ENCODE measurements at places on chromosomes 7 and 10. TPM values are rescaled to one million over a fixed set of nuclear protein-coding genes. Genes with fewer than 3 reads are reported as not detected.

Gene PNLIPRP3
- not detected for total RNA-seq

Gene SH2B2
- total RNA-seq = 40.4 TPM

Gene ZNF853
- total RNA-seq = 21.6 TPM

DNA sequence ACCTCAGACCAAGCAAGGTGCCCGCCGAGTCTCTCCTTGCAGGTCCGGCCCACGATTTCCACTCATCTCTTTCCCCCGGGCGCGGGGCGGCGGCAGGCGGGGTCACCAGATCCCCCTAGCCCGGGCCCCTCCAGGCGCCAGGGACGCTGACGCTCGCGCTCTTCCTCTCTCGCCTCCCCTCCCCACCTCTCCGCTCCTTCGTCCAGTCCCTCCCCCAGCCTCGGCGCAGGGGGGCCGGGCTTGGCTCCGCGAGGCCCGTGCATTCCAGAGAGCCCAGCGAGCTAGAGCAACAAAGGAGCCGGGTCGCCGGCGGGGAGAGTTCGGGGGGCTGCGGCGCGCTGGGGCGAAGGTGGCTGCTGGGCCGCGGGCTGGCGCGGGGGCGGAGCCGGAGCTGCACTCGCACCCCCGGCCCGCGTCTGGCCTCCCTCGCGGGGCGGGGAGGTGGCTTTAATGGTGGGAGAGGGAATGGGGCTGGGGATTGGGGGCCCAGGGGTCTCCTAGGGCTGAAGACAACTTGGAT, at the start of gene SMO:
TSS of gene SMO (plus strand) at position 262 of the 520 bp plus-strand sequence. CDS start 519 bp downstream, outside the sequence.
- H3K27ac ChIP-seq = no peak within 1 kb of the TSS
- H3K4me1 ChIP-seq = peaks cover 13% of the 10 kb centered on the region
- peak within 1 kb of the TSS; percentile 82 for H3K4me3 ChIP-seq
- no peaks in the 10 kb centered on the region for H3K27me3 ChIP-seq
- no peaks in the 10 kb centered on the region for H3K36me3 ChIP-seq

GRCh38 chr7:48298779-48299178, 127.5 kb downstream of the ABCA13 start:
- H3K36me3 ChIP-seq = no peaks in the 10 kb centered on the region
- H3K27ac ChIP-seq = no peak overlapping the region
- no peaks in the 10 kb centered on the region for H3K4me1 ChIP-seq
- no peak overlapping the region for H3K4me3 ChIP-seq
- no peaks in the 10 kb centered on the region for H3K27me3 ChIP-seq
- no peak for DNase-seq

DNA sequence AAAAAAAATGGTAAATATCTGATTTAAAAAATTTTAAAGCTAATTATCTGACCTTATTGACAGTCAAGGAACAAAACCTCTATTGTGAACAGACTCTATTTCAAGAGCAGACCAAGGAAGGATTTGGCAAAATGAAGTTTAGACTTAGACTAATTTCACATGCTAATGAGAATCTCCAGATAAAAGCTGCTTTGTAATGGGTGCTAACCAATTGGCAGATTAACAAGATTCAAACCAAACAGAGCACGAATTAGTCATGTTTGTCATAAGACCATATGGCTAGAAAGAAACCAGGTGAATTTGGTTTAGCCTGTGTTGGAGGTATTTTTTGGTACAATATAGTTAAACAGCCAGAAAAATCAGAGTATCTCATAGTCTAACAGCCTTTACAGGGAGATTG, 429.1 kb upstream of the NFE2L3 start:
- no peak overlapping the region for H3K27ac ChIP-seq
- no peak for DNase-seq
- peaks cover 14% of the 10 kb centered on the region for H3K4me1 ChIP-seq
- no peaks in the 10 kb centered on the region for H3K36me3 ChIP-seq
- H3K4me3 ChIP-seq = no peak overlapping the region
- no peaks in the 10 kb centered on the region for H3K27me3 ChIP-seq

DNA sequence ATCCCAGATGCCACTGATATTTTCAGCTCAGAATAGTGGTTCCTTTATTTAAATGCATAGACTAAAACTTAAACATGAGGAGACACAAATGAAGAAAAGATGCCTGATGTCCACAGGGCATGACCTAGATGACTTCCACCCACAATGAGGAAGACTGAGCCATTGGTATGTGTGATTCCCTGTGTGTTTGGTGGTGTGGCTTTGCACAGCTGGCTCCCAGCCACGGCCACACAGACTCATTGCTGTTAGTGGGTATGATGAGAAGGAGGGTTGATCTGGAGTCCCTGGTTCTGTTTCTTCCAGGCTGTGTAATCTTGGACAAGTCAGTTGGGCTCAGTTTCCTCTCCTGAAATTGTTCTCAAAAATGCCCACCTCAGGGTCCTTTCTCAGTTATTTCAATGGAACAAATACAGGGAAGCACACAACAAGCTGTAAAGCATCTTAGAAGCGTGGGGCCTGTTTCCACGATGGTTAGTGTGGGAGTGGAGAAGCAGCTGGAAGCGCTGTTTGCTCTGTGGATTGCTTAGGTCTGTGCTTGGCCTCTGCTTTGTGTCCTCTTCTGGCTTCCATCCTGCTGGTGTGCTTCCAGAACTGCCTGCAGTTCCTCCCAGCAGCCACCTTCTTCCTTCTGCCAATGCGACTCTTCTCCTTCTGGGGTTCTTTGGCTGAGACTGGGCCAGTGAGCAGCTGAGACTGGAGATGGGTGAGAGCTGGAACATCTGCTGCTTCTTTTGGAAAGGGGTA, 303.7 kb downstream of the BMPER start:
- DNase-seq = peak; percentile 45
- no peaks in the 10 kb centered on the region for H3K36me3 ChIP-seq
- peaks cover 9% of the 10 kb centered on the region for H3K4me1 ChIP-seq

DNA sequence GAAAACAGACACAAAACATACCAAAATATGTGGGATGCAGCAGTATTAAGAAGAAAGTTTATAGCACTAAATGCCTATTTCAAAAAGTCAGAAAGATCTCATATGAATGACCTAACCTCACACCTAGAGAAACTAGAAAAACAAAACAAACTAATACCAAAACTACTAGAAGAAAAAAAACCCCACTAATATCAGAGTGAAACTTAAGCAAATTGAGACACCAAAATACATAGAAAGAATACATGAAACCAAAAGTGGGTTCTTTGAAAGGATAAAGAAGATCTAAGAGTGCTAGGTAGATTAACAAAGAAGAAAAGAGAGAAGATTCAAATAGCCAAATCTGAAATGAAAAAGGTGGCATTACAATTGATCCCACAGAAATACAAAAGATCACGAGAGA, 494.1 kb downstream of the SH2D4B start:
- H3K4me1 ChIP-seq = no peaks in the 10 kb centered on the region
- H3K36me3 ChIP-seq = no peaks in the 10 kb centered on the region
- no peaks in the 10 kb centered on the region for H3K27me3 ChIP-seq
- no peak overlapping the region for H3K27ac ChIP-seq
- no peak overlapping the region for H3K4me3 ChIP-seq

DNA sequence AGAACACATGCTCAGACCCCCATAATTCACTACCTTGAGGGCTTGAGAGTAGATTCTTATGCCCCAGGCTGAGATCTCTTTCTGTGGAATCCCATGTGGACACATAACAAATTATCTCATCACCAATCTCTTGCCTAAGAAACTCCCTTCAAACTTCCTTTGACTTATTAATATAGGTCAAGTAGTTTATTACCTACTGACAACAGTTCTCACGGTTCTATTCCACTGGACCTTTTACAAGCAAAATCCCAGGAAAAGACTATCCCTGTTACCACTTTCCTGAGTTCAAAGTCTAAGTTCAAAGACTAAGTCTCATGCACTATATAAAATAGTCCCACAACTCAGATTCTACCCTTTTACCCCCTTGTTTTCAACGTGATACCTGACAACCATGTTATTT, 754.7 kb downstream of the SUGCT start:
- no peaks in the 10 kb centered on the region for H3K36me3 ChIP-seq
- DNase-seq = no peak
- no peak overlapping the region for H3K4me3 ChIP-seq
- no peaks in the 10 kb centered on the region for H3K4me1 ChIP-seq
- no peaks in the 10 kb centered on the region for H3K27me3 ChIP-seq

DNA sequence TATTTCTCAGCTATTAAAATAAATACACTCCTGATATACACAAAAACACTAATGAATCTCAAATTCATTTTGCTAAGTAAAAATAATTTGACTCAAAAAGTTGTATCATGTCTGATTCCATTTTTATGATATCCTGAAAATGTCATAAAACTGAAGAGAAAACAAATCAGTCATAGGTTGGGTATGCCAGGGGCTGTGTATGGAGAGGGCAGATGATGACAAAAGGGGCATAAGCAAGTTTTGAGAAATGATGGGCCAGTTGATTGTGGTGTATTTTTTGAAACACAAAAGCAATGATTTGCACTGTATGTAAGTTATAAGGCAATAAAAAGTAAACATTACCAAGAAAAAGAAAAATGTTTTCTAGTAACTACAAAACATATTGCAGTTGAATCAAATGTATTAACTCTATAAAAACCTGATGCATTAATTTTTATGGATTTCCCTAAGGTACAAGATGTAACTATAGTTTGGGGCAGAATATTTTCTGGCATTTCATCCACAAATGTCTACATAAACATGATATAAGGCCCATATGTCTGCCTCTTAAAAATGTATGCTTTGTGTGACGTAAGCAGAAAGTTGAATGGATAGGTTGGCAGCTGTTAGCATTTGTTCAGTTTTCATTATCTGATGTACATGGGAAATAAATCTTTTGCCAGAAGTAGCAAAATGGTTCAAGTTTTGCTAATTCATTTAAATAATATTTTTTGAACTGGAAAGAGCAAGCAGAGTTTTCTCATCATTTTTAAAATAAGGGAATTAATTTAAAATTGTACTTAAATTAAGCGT, 35.1 kb upstream of the ING3 start:
- H3K4me1 ChIP-seq = no peaks in the 10 kb centered on the region
- no peak for DNase-seq

DNA sequence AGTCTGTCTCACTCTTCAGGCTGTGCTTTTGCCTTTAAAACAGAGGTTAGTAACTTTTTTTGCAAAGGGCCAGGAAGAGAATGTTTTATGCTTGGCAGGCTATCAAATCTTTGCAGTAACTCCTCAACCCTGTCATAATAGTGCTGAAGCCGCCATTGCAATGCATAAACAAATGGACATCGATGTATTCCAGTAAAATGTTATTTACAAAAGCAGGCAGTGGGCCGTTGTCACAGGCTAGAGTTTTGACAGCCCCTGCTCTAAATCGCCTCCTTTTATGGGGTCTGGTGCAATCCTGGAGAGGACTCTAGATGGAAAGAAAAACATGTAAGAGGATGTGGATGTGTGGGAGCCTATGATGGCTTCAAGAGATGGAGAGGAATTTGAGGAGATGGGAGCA, 568.3 kb downstream of the TYW1 start:
- H3K36me3 ChIP-seq = no peaks in the 10 kb centered on the region
- no peaks in the 10 kb centered on the region for H3K27me3 ChIP-seq
- H3K27ac ChIP-seq = no peak overlapping the region
- no peak overlapping the region for H3K4me3 ChIP-seq

DNA sequence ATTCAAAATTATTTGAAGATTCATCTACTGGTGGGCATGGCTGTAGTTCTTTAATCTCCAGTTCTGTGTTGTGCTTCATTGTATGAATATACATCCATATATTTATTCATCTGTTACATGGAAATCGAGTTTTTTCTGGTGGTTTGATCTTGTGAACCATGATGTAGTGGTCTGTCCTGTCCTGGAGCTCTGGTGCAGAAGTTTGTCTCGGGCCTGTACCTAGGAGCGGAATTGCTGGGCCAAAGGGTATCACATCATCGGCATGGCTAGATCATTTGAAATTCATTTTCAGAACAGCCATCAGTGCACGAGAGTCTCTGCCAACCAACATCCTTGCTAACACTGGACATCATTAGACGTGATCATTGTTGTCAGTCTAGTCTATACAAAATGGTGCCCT, 107.0 kb downstream of the ELFN1 start:
- no peak overlapping the region for H3K27ac ChIP-seq
- peaks cover 8% of the 10 kb centered on the region for H3K27me3 ChIP-seq
- H3K36me3 ChIP-seq = no peaks in the 10 kb centered on the region
- no peak for DNase-seq
- no peak overlapping the region for H3K4me3 ChIP-seq

DNA sequence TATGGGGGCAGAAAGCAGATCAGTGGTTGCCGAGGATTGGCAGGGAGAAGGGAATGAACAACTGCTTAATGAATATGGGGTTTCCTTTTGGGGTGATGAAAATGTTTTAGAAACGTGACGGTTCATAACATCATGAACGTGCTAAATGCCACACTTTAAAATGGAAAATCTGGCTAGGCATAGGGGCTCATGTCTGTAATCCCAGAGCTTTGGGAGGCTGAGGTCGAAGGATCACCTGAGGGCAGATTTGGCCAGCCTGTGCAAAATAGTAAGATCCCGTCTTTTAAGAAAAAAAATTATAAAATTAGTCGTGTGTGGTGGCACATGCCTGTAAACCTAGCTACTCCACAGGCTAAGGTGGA, 3.1 kb downstream of the FAM3C start:
- peaks cover 11% of the 10 kb centered on the region for H3K4me1 ChIP-seq
- no peaks in the 10 kb centered on the region for H3K27me3 ChIP-seq
- H3K36me3 ChIP-seq = no peaks in the 10 kb centered on the region
- DNase-seq = no peak
- no peak overlapping the region for H3K27ac ChIP-seq

DNA sequence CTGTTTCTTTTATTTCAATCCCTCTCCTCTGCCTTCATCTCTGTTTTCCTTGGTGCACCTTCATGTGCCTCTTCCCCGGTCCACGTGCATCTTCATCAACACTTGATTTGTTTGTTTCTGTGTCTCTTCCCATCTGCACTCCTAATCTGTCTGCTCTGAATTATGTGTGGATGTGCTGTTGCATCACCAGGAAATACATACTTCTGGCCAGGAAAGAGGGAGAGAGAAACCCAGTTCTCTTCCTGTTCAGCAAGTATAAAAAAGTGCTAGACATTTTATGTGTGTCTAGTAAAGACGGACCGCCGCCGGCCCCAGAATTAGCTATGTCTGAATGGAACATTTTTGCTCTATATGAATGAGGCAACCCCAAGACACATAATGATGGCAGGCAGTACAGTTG, 93.8 kb downstream of the CALD1 start:
- H3K4me1 ChIP-seq = no peaks in the 10 kb centered on the region
- no peaks in the 10 kb centered on the region for H3K27me3 ChIP-seq
- DNase-seq = no peak

DNA sequence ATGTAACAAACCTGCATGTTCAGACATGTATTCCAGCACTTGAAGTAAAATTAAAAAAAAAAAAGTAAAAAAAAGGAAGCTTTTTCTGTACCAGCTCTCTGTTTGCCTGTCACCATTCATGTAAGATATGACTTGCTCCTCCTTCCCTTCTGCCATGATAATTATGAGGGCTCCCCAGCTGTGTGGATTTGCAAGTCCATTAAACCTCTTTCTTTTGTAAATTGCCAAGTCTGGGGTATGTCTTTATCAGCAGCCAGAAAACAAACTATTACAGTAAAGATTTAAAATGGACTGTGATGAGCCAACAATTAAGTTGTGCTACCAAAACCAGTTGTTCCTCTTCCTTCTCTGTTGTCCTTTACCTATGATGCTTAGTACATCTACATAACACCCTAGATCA, 619.6 kb downstream of the ARL4A start:
- no peak overlapping the region for H3K27ac ChIP-seq
- no peak overlapping the region for H3K4me3 ChIP-seq
- H3K4me1 ChIP-seq = no peaks in the 10 kb centered on the region
- no peak for DNase-seq

All from gastrocnemius medialis (tissue), 4 donors.